ENCODE measurements at places on chromosomes 6 and 20.

- DNase-seq, result no peak
Observed at GRCh38 chr20:25692499-25692898, 4.2 kb downstream of the ZNF337 start.

GRCh38 chr6:36276581-36277536 lies 7.0 kb downstream of the PNPLA1 start:
- DNase-seq, result no peak

DNA sequence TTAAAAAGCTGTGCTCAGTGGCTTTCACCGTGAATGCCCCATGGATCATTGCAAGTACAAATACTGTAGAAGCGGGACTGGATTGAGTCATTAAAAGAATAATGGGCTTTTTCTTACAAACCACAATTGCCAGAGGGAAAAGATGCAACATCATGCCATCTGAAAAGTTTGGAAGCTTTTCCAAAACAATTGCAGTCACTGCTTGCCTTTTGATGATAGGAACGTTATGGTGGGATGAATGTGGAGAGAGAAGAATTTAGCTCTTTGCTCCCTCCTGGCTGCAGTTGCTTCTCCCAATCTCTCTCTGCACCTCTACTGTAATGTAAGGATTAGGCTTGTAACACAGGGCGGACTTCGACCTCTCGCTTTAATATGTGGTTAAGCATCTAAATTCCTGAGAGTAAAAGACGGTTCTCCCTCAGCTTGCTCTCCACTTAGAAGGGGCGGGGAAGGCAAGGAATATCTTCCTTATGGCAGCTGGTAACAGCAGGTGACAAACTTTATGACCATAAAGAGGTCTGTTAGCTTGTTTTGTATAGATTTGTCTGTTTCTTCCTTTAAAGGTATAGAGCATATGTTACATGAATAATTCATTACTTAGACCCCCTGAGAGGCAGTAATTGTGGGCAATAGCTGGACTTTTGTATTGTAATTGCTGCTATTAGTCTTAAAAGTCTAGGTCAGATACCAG lies 376.1 kb downstream of the UTRN start:
- no peak for DNase-seq

DNA sequence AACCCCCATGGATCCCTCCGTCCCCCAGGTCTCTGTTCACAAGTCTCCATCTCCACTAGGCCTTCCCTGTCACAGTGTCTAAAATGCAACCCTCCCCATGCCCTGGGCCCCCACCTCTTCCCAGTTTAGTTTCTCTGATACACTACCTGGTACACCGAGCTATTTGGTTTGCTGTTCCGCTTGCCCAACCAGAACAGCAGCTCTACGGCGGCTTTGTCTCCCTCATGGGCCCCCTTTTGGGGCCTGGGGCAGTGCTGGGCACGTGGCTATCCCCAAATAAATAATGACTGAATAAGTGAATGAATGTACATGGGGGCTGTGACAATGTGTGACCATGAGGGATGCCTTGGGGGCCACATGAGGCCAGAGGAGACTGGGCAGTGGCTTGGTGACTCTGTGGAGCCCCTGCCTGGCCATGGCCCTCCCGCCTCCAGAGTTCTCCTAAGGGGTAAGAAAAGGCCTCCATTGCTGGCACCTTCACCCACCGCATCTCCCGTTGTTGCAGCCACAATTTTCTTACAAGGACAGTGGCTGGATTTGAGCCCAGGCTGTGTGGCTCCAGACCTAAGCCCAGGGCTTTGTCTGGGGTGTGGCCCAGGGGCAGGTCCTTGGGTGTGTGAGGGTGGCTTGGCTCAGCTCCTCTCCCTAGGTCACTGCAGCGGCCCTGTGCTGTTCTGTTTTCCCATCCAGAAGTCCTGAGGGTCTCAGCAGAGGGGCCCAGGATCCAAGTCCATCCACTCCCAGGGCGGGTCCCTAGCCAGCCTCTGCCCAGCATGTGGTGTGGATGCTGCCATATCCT lies 408.5 kb upstream of the SULF2 start:
- no peak for DNase-seq

DNA sequence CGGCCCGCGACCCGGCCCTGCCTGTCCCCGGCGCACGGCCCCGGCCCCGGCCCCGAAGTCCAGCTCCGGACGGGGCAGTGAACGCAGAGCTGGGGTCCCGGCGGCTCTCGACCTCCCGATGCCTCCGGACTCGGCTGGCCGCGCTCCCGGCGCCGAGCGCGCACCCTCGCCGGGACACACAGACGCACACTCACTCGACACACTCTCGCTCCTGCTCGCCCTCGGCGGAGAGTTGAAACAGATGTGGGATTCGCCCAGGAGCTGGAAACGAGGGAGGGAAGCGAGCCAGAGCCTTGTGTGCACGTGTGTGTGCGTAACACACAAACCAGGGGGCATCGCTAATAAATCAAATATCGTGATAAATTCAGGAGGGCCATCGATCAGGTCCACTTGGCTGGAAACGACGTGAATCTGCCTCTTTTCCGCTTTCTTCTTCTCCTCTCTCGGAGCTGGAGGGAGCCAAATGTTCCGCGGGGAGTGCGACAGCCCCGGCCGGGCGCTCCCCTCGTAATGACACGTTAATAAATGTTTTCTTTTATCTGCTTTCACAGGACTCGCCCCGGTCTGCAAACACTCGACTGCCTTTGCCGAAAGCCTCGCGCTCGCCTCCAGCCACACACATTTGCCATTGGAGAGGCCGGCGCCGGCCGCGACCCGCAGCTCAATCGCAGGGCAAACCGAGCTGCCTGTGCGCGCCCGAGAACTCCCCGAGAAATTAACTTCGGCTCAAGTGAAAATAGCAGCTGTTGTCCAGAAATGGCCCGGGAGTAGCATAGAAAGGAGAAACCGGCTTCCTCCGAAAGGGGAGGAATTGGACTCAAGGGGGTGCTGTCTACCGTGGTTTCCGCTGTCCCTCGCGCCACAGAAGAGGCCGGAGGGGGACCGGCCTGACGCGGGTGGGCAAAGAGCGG lies 828 bp upstream of the SULF2 start:
- DNase-seq, result peak; percentile 37

GRCh38 chr20:1539816-1540419 lies 17.6 kb downstream of the SIRPD start:
- DNase-seq, result no peak

GRCh38 chr6:37979392-37980221 lies 160.1 kb downstream of the ZFAND3 start:
- no peak for DNase-seq

DNA sequence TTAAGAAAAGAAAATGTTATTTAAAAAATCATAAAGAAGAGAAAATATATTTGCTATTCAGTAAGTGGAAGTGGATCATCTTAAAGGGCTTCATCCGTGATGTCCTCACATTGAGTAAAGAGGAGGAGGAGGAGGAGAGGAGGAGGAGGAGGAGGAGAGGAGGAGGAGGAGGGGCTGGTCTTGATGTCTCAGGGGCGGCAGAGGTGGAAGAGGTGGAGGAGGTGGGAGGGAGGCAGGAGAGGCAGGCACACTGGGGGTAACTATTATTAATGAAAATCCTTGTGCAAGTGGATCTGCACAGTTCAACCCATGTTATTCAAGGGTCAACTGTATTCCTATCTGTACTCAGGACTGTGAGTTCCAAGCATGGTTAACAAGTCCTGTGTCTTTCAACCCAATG lies 47.0 kb upstream of the EDN1 start:
- no peak for DNase-seq

GRCh38 chr6:129432738-129433137 lies 277.2 kb downstream of the ARHGAP18 start:
- DNase-seq, result no peak

DNA sequence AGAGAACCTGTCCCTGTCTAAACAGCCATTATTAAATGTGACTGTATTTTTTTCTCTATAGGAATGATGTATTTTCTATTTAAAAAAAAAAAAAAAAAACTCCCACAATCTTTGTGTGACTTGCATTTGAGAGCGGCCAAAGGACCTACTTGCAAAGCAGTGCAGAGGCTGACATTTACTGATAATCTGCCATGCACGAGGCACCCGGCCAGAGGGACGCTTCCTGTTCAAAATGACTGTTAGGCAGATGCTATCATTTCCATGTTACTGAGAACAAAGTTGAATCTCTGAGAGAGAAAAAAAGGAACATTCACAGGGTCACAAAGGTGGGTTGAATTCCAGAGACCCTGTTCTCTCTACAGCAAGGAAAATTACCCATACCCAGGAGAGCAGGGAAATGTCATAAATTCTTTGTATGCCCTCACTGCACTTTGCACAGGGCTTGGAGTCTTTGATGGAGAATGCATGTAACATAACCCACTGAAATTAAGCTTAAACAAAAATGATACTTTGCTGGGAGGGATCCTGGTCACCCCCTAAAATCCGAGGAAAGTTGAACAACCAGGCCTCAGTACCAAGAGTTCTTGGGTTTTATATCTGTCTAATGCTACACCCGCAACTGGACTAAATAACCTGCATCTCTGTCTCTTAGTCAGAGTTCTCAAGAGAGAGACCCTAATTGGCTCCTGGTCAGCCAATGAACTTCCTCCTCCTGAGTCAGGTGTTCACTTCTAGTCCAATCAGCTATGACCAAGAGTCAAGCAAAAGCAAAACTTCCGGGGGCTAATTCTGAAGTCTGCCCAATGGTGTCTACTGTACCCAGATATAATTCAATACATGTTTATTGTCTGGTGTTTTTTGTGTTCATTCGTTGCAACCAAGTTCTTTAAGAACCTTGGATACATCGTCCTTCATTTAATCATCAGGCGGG lies 61.2 kb downstream of the GCLC start:
- DNase-seq, result peak; percentile 43

GRCh38 chr6:20237677-20238460 lies 25.6 kb upstream of the MBOAT1 start:
- no peak for DNase-seq

DNA sequence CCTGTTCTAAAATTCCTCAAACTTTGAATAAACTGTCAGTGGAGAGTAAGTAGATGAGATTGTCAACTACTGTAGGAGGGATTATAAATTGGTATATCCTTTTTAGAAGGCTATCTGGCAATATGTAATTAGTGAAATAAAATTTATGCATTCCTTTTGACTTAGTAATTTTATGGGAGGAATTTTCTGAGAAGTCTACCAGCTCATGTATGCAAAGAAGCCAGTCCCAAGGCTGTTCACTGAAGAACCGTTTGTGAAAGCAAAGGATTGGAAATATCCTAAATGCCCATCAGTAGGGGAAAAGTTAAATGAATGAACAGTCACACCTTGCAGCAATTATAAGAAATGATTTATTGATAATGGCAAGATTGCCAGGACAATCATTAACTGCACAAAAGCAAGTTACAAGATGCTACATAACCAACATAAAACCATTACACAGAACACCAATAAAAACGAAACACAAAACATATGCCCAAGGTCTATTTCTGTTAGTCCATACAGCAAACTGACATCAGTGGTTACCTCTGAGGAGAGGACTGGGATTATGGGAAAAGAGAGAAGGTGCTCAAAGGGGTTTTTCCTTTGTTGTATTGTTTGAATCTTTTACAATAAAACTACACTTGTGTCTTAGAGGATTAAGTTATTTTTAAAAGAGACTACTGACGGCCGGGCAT lies 4.6 kb upstream of the DSTN start:
- DNase-seq, result no peak

DNA sequence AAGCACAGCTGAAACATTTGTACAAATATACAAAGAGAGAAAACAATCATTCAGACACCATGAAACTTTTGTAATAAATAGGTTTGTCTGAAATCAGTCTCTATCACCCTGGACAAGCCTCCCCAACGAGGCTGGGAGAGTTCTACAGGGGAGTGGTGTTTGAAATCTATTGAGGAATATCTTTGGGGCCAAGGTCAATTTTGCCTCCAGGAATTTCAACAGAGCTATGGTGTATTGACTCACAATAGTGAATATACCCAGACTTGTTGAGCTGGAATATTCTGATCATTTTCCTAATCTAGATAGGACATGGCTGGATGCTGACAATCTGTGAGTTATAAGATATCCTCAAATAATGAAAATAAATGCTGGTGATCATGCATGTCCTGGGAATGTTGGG lies 51.5 kb upstream of the ENPP5 start:
- no peak for DNase-seq

DNA sequence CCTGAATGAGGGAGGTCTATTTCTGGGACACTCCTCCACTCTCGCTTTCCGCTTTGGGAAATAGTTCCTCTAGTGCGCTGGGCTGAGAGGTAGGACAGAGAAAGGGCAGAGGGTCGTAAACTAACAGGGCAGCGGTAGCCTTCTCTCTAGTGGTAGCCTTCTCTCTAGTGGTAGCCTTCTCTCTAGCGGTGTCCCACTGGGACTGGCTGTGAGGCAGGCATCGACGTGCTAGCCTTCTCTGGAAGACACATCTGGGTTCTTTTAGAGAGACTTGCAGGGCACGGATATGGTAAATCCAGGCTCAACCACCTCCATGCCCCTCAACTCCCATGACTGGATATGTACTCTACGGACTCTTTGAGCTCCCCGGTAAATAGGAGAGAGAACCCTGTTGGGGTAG lies 74.7 kb upstream of the SLC22A16 start:
- DNase-seq, result no peak

- no peak for DNase-seq
Observed at GRCh38 chr6:104958178-104959025, 1.5 kb downstream of the LIN28B start.

DNA sequence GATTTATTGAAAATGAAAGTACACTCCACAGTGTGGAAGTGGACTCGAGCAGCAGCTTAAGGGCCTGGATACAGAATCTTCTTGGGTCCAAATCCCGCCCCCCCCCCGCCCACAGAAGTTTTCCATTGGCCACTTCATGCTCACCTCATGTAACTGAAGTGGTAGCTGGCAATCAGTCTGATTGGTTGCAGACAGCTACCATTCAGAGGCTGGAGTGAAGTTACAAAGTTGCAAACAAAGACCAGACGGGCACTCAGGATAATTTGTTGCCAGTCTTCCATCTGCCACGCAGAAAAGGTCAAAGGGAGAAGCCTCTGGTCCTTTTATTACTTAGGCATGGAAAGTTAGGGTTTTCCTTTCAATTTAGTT lies 25.8 kb upstream of the FABP7 start:
- DNase-seq, result no peak

DNA sequence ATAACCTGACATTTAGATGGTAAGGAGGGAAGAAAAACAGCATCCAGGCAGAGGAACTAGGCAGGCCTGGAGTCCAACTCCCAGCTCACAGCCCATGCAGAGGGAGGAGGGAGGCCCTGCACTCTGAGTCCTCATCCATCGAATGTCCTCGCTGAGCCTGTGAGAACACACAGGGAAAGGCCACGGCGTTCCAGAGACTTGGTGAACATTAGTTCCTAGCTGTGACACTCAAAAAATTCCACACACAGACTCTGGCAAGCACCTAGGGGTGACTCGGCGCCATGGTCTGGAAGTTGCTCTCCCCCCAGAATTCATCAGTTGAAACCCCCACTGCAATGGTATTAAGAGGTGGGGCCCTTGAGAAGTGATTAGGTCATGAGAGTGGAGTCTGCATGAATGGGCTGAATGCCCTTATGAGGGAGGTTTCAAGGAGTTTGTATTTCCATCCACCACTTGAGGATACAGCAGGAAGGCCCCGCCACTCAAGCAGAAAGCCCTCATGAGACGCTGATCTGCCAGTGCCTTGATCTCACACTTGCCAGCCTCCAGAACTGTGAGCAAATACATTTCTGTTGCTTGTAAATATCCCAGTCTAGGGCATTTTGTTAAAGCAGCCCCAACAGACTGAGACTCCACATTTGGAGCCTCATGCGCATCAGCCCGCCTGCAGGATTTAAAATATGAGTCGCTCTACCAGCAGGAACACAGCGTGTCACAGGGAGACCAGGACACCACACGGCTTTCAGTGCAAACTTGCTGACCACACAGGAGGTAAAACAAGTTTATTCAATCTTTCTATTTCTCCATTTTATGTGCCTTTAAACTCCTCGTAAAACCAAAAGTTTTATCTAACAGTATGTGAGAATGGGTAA lies 73.9 kb downstream of the WDR27 start:
- no peak for DNase-seq

- DNase-seq, result no peak
Observed at GRCh38 chr6:14645221-14645620, 527.6 kb downstream of the CD83 start.
